CD8-positive, alpha-beta T cell (primary cell): ENCODE measurements at places on chromosomes 1 and 21. TPM values are rescaled to one million over a fixed set of nuclear protein-coding genes. Genes with fewer than 3 reads are reported as not detected.

GRCh38 chr1:97907886-97908285 is 12.9 kb downstream of the DPYD start:
- no peak for DNase-seq

GRCh38 chr1:5526385-5526750 is 465.9 kb downstream of the NPHP4 start:
- no peak for DNase-seq

DNA sequence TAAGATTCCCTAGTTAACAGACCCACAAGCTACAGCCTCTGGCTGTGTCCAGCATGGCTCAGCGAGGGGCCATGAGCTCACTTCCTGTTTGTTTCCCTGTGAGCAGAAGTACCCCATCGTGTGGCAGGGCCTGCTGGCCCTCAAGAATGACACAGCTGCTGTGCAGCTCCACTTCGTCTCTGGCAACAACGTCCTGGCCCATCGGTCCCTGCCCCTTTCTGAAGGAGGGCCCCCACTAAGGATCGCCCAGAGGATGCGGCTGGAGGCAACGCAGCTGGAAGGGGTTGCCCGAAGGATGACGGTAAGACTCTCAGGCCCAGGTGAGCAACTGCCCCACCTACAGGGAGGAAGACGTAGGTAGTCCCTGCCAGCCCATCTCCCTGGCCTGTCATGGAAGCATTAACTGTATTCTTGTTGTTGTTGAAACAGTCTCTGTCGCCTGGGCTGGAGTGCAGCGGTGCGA is 38.2 kb downstream of the ZBTB17 start:
- DNase-seq = no peak

DNA sequence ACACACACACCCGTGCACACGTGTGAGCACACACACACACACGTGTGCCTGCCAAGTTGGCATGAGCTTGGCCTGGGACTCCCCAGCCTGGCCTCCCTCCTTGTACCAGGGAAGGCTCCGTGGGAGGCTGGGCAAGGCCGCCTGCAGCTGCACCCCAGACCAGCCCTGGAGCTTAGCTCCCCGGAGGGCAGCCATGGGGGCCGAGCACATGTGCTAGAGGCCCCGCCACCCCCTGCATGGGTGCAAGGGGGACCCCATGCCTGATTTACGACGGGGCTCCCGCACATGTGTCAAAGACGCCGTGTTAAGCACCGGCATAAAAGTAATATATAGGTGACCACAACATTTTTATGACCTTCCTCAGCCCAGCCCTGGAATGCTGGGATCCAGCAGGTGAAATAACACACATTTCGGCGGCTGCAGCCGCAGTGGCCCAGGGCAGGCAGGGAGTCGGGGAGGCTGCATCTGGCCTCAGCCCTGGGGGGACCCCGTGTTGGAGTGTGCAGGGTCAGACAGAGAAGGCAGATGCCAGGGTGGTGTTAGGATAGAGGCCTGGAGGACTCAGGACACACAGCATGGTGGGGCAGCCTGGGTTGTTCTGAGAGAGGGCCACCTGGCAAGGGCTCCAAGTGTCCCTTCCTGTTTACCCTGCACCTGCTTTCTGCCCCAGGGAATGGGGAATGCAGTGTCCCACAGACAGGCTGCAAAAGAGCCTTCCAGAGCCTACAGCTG is 56.3 kb downstream of the WNT9A start:
- no peak for DNase-seq

DNA sequence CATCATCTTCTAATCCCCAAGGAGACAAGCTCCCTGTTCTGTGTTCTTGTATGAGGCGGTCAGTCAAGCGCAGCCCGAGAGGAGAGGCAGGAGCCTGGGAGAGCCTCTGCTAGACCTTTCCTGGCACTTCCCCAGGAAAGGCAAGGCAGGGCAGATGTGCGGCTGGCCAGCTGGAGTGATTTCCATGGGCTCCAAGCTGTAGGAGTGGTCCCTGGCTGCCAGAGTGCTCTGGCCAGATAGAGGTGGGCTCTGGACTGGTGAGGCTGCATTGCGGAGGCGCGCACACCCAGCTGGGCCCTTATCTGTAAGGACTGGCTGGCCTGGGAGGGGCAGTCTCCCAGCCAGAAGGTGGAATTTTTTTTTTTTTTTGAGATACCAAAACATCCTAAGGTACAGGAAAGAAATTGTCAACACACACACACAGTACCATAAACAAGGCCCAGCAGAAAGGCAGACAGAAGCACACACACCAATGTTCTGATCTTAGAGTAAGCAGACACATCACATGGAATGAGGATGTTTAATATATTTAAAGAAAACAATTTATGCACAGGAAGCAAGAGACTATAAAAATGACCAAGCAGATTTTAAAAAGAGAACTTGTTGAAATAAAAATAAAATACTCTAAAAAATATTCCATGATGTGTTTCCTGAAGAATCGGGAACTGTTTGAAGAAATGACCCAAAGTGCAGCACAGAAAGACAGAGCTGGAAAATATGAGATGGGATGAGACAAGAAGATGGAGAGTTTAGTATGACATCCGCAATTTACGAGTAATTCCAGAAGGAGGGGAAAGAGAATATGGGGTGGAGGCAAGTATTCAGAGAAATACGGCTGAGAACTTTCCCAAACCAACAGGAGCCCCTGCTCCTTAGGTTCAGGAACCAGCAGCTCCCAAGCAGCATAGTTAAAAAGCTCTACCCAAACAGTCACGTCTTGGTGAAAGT is 13.4 kb downstream of the IBA57 start:
- DNase-seq = no peak

GRCh38 chr1:228275179-228275429 is 67.3 kb downstream of the OBSCN start:
- DNase-seq = no peak

- DNase-seq = no peak
These were observed 21.9 kb downstream of the RHEX start for GRCh38 chr1:206074839-206075238.

DNA sequence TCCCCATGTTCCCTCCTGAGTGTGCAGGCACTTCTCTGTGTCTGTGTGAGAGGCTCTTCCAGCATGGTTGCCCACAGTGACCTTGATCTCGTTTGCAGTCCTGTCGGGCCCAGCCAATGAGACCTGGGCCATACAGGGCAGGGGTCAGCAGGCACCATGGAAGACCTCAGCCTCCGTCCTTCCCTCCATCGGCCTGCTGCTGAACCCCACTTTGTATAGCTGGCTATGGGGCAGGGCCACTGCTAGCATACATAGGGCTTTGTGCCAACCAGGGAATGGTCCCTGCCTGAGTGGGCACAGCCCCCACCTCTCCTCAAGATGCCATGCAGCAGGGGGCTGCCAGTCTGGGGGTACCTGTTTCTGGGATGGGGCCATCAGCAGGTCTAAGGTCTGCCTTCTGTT is 3.8 kb downstream of the C1orf35 start:
- DNase-seq = no peak

GRCh38 chr1:16054598-16055540 is 11.3 kb downstream of the CLCNKB start:
- no peak for DNase-seq

DNA sequence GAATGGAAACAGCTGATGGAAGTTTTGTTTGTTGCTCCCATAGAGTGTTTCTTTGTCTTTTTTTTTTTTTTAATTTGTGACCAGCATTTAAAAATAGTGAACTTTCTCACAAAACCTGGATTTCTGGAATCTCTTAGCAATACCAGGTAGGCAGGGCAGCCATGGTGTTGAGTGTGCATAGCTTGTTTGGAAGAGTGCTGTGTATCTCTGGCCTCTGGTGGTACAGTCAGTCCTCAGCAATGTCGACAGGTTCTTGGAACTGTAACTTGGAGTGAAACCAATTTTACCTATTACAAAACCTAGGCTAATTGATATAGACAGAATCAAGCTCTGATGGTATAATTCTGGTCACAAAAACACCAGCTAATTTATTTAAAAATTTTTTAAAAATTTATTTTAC is 6.7 kb downstream of the AADACL3 start:
- no peak for DNase-seq

- DNase-seq = no peak
These were observed 23.4 kb downstream of the NFASC start for GRCh38 chr1:204894031-204894430.

DNA sequence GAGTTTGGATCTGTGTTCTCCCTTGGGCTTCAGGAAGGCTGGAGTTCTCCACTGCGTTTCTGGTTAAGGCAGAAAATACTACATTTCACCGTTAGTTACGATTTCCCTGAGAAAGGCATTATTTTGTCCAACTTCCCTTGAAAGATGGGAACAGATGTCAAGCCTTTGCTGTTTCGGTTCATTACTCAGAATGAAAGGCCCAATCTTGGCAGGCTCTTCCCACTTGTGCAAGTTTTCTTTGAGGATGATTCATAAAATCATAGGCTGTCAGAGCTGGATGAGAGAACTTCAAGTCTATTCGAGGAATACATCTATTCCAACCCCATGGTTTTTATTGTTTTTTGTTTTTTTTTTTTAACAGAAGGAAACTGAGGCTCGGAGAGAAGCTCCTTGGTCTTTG is 205.2 kb downstream of the GRIK3 start:
- DNase-seq = no peak

DNA sequence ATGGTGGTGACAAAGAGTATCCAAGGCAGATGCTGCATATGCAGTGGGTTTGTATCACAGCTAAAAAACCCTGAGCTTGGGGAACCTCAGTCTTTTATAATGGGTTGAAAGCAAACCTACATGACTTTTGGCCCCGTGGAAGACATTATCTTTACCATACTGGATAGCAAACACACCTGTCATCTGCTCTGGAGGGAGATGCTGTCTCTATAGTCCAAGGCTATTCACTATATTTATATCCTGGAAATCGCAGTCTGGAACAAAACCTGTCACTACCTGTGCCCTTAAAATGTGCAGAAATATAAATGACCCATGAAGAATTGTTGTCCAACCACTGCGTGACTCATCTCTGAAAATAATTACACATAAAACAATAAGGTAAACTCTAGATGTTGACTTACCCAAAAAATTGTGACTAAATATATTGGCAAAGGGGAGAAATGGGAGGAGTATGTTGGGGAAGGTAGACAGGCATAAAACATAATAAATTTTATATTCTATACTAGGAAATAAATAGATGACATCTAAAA is 121.0 kb upstream of the CXADR start:
- no peak for DNase-seq

DNA sequence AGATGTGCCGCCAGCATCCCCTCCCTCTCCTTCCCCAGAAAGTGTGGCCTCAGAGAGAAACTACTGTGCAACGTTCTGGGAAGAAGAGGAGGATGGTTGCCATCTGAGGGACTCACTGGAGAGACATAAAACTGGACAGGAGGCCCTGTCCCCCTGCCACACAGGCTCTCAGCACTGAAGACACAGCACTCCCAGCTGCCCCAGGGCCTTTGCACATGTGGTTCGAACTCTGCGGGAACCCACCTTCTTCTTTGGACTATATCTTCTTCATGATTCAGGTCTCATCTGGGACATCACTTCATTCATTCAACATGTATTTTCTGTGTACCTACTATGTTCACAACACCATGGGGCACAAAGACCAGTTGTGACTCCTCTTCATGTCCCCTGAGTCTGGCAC is 17.4 kb downstream of the IGSF21 start:
- DNase-seq = no peak

DNA sequence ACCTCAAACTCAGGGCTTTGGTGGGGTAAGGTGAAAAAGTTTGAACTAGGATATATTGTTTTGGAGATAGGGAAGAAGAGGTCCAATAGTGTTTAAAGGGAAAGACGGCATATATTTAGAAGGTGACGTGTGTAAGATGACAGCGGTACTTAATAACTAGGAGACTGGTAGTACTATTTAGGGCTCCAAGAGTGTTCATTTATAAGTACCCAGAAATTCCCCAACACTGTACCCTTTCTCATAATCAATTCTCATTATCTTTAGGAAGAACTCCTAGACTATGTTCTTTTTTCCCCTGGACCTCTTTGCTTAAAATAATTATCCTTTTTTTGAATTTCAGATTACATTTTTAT is 1.5 kb downstream of the LYPLAL1 start:
- DNase-seq = no peak

The IGSF9 gene
- not detected for total RNA-seq

The GLIS1 gene
- not detected for total RNA-seq

The KRTAP7-1 gene
- total RNA-seq = not detected

The SEC16B gene
- total RNA-seq = not detected

The SERPINC1 gene
- total RNA-seq = not detected

The RAP1GAP gene
- 0.19 TPM for total RNA-seq

The FBXO2 gene
- total RNA-seq = 3.5 TPM

The MYOM3 gene
- not detected for total RNA-seq

The RXRG gene
- total RNA-seq = not detected

The MAP3K21 gene
- 0.73 TPM for total RNA-seq
